Right renal cortex interstitium (tissue), 3 donors: ENCODE measurements at places on chromosomes 1 and 21. TPM values are rescaled to one million over a fixed set of nuclear protein-coding genes. Genes with fewer than 3 reads are reported as not detected.

GRCh38 chr1:208791456-208791855, 547.3 kb upstream of the PLXNA2 start:
- no peak for DNase-seq

DNA sequence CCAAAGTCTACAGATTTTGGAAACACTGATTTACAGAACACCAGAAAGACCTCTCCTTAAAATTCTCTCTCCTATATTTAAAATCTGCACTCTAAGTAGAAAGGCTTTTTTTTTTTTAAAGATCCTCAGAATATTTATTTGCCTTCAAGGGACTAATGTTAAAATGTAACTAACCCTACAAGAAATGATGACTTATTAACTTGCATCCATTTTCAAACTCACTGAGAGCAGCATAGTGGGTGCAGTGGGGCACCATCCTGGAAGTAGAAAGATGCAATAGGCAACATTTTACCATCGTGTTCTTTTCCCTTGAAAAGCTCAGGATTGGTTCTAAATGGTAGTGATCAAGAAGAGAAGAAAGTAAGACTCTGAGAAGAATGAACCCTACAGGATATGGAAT, 498.1 kb downstream of the NEGR1 start:
- no peak for DNase-seq

GRCh38 chr1:78411707-78412106, 79.1 kb upstream of the PTGFR start:
- DNase-seq: no peak

DNA sequence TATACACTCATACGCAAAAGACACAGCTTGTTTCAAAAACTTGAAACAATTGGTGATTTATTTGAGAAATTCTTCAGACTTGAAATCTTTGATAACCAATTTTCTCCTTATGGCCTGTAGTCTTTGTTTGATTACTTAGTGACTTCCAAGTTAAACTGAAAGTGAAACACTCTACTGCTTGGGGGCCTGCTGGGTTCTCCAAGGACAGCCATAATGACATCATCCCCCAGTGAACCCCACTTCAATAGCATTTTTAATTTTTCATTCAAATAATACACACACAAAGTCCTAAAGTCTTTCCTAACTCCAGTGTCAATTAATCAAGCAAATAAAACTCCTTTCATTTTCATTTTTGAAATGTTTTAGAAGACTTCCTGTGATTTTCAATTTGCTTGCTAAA, 59.2 kb downstream of the KRTAP19-8 start:
- no peak for DNase-seq

DNA sequence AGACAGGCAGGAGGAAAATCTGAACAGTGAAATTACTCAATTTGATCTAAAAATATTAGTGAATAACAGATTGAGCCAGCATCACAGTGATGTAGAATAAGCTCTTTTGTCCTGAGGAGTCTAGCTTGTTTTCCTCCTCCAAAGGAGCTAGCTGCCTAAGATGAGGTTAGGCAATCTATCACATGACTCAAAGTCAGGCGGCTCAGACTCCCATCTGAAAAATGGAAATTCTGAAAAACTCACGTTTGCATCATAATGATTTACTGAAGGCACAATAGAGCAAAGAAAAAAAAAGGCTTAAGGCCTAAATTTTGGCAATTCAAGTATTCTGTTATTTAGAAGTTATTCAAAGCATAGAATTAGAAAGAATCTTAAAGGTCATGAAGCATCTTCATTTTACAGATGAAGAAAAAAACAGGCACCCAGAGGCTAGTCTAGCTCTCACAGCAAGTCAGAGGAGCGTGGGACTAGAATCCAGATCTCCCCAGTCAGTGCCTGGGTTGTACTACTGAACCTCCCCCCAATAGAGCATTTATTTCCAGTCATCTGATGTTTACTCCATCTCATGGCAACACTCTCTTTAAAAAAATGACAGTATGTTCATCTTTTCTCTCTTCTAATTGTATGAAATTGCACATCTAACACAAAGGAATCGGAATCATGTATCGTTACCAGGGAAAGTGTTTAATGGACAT, 62.5 kb upstream of the ATF3 start:
- no peak for DNase-seq

ATAD3C gene
- 1.4 TPM for polyA plus RNA-seq

DLGAP3 gene
- 1.4 TPM for polyA plus RNA-seq

- no peak for DNase-seq
Observed at GRCh38 chr1:107748531-107748930, 216.4 kb downstream of the VAV3 start.

OR2L3 gene
- polyA plus RNA-seq: not detected

GPR37L1 gene
- 0.03 TPM for polyA plus RNA-seq

- no peak for DNase-seq
Observed at GRCh38 chr1:172915271-172915670, 135.5 kb downstream of the TNFSF18 start.

DNA sequence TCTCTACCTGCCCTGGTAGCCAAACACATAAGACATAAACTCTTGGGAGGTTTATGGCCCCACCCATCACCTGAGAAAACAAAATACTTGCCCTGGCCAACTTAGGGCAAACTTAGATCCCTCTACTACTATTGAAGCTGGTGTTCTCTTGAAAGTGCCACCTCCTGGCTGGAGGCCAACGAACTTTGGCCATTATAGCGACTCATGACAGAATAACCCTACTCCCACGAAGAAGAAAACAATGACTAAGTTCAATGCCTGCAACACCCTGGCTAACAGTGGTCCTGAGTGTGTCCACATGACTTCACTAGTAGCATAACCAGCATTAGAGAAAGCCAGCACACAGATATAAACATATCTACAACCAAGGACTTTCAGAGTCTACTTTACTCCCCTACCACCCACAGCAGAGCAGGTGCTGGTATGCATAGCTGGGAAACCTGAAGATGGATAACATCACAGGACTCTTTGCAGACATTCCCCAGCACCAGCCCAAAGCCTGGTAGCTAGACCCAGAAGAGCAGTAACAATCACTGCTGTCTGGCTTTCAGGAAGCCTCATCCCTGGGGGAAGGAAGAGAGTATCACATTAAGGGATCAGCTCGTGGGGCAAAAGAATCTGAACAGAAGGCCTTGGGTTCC, 81.0 kb downstream of the SLC30A10 start:
- DNase-seq: no peak

- no peak for DNase-seq
Observed at GRCh38 chr21:14551741-14552140, 5.6 kb upstream of the SAMSN1 start.

- DNase-seq: no peak
Observed at GRCh38 chr1:53376041-53376461, 48.2 kb upstream of the LRP8 start.

GRCh38 chr1:239218301-239218700, 168.1 kb upstream of the CHRM3 start:
- no peak for DNase-seq

GRCh38 chr1:204242920-204243319, 29.1 kb upstream of the GOLT1A start:
- DNase-seq: no peak

DNA sequence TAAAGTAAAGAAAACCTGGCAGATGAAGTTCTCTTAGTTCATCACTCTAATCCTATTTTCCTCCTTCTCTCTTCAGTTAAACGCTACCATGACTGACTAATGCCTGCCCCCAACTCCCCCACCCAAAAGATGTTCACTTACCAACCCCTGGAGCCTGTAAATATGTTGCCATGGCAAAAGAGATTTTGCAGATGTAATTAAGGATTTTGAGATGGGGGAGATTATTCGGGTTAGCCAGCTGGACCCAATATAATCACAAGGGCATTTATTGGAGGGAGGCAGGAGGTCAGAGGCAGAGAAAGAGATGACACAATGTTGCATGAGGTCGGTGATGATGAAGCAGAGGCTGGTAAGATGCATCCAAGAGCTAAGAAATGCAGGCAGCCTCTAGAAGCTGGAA, 69.3 kb upstream of the PPP2R5A start:
- no peak for DNase-seq

- DNase-seq: no peak
Observed at GRCh38 chr1:99131546-99131945, 126.9 kb upstream of the PLPPR5 start.

DNA sequence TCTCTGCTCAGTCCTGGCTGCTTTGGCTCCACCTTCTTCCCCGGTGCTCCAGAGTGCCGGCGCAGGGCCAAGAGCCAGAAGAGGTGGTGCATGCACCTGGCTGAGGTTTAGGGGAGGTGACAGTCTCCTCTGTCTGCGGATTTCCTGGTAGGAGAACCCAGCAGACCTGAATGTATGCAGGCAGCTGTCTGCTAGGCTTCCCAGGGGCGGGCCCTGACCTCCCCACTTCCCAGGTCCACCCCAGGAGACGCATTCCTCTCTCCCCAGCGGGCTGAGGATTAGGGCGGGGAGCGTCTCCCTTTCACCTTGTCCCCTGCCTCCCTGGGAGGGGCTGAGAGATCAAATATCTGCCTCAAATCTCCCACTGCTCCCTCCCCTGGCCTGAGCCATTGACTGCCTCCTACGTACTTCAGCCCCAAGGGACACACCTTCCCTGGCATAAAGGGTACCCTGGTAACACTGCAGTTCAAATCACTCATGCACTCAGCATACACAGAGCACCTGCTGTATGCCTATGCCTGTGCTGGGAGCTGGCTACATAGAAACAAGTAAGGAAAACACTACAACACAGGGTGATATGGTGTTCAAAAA, 27.5 kb downstream of the DMBX1 start:
- no peak for DNase-seq

DNA sequence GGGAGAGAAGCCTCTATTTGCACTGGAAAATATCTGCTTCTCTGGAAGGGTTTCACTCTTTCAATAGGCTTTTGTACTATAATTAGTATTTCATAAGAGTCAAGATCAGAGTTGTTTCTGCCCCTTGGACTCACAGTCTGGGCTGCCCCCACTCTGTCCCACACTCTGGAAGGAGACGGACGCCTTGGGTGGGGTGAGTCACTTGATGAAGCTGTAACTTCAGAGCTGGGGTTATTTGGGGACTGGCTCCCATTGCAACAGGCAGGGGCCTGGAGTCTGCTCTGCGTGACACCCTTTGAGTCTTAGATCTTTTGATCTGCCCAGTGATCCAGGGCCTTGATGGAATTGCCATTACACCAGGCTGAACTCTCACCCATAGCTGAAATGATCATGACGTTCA, 4.0 kb upstream of the KCNA10 start:
- DNase-seq: no peak
